ENCODE measurements at places on chromosomes 3 and 15.

DNA sequence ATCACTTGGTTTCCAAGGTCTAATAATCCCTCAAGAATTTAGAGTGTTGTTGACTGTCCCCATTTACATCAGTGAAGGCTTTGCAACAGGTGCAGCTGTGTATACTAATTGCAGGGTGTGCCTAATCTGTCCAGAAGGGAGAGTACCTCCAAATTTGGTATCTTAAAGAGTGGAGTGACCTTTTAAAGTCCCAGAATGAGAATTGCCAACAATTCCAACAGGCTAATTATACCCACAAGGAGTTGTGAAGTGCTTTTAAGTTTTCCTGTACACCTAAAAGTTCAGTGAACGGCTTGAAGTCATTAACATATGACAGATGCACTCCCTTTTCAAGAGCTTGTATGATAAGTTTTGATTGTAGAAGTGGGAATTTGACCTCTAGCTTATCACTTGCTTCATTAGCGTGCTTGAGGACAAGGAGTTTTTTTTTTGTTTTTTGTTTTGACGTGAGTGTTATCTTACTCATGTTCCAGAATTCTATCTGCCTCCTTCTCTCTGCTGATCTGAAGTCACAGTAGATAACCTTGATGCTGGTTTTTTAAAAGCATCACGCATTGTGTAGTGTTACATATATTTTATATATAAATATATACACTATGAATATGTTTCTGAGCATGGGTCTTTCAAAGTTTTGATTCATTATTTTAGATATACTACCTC is 26.3 kb downstream of the CDIN1 start:
- DNase-seq: no peak

DNA sequence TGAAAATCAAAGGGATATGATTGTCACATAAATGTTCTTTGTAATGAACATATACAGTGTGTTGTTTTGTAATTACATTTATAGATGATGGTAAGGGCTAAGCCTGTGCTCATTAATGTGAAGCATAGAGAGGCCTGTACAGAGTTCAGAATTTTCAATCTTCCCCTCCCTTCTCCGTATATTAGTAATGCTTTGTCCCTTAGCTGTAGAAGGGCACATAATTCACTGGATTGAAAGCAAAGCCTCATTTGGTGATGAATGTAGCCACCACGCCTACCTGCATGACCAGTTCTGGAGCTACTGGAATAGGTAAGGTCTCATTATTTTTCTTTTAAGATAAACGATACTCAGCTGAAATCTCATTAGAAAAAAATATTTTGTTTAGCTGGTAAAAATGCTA is 130.2 kb downstream of the CDIN1 start:
- DNase-seq: no peak

- no peak for DNase-seq
These were observed 50.3 kb downstream of the SERPINI1 start for GRCh38 chr3:167785790-167786189.

DNA sequence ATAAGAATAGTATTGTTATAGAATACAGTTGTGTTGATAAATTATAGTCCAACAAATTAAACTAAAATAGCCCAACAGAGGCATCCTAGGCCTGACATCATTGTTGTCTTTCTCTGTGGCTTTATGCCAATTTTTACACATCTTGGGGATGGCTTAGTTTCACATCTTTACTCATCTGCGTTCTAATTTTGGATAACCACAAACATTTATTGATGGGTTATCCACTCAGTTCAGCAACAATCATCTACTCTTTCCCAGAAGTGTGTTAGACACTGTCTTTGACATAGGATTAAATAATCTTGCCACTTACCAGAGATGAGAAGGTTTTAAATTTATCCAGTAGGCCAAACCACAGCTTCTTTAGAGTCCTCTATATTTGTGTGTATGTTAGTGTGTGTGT is 120.8 kb upstream of the PHLDB2 start:
- no peak for DNase-seq

DNA sequence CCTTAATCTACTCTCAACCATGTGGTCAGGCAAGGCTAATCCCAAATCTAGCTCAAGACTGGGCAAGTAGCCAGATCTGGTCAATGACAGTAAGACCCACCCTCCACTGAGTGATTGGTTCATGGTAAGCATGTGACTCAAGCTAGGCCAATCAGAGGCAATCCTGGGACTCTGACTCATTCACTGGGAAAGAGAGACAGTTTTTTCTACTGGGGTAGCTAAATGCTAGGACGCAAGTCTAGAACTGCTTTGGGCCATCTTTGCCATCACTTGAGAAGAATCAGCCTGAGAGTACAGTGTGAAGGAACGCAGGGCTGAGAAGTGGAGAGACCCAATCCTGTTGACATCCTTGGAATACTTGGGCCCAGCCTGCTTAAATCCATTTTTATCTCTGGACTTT is 9.4 kb upstream of the RAD18 start:
- DNase-seq: no peak

GRCh38 chr3:150414959-150415358 is 6.9 kb downstream of the TSC22D2 start:
- DNase-seq: no peak

- no peak for DNase-seq
These were observed 49.1 kb downstream of the TRANK1 start for GRCh38 chr3:36895496-36896409.

DNA sequence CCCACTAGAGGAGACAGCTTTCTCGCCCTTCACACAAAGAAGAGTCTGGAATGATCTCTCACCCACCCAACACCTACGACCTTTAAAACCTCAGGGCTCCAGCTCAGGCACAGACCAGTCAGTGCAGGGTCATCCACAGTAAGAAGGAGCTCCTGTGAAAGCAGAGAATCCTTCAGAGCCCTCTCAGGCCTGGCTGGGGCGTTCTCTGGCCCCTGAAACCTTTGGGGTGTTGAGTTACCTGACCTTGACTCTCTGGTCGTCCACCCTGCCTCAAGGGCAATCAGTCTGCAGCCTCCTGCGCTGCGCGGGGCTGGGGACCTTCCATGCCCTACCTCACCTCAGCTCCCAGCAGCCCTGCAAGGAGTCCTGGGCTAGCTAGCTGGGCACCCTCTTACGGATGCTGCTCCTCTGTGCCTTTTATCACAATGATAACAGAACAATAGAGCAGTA is 106.2 kb downstream of the ADCY5 start:
- DNase-seq: no peak

DNA sequence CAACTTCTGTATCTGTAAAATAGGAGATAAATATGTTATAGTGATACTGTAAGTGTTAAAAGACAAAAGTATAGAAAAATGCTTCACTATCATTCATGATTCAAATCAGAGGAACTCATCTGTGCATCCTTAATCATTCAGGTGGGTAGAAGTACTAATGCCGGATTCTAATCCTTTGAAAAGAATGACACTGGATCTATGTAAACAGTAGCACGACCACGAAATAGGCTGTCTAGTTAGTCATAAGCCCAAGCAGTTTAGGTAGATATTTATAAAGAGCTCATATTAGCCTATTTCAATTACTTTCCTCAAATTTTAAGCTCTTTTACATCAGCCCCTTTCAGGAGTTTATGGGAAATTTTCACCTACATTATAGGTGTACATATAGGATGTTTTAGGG is 437.9 kb downstream of the SOX2 start:
- no peak for DNase-seq

DNA sequence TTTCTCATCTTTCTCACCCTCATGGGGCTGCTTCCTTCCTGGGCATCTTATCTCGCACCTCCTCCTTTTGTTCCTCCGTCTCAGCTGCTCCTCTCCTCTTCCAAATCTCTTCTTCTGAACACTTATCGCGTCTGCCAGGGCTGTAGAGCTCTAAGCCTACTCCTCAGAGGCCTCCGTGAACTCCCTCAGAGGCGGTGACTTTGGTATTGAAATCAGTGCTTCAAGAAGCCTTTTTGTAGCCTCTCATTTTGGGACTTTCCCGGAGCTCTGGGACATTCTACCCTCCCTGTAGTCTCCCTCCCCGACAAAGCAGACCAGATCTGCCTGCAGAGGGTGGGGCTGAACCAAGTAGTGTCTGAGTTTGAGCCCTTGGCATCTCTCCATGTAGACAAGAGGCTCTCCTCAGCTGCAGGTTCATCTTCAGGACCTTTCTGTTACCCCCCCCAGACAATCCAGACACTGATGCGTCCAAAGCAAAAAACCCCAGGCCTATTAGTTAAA is 17.5 kb upstream of the CPNE9 start:
- no peak for DNase-seq

- DNase-seq: no peak
These were observed 18.7 kb downstream of the TRPM1 start for GRCh38 chr15:31082771-31083369.

DNA sequence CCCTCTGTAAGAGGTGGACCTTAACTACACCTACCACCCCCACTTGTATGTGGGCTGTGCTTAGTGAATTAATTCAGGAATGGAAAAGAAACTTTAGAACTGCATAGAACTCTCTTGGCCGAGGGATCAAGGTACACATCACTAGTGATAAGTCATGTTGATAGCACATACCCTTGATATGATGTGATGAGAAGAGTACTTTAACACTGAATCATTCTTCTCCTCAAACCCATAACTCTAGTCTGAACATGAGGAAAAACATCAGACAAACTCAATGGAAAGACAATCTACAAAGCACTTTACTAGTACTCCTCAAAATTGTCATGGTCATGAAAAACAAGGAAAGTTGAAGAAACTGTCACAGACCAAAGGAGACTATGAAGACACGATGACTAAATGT is 87.6 kb downstream of the P2RY1 start:
- no peak for DNase-seq

DNA sequence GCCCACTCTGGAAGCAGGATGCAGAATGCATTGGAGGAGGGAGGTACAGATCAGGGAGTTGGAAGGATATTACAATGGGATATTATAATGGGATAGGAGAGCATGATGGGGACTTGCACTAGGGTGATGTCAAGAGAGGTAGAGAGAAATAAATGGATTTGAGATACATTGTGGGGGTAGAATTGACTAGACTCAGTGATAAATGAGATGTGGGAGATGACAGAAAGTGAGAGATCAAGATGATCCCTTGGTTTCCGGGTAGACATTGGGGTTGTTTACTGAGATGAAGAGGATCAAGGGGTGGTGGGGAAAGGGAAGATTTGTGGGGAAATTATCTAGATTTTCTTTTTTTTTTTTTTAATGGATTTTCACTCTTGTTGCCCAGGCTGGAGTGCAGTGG is 42.7 kb downstream of the BFSP2 start:
- no peak for DNase-seq

DNA sequence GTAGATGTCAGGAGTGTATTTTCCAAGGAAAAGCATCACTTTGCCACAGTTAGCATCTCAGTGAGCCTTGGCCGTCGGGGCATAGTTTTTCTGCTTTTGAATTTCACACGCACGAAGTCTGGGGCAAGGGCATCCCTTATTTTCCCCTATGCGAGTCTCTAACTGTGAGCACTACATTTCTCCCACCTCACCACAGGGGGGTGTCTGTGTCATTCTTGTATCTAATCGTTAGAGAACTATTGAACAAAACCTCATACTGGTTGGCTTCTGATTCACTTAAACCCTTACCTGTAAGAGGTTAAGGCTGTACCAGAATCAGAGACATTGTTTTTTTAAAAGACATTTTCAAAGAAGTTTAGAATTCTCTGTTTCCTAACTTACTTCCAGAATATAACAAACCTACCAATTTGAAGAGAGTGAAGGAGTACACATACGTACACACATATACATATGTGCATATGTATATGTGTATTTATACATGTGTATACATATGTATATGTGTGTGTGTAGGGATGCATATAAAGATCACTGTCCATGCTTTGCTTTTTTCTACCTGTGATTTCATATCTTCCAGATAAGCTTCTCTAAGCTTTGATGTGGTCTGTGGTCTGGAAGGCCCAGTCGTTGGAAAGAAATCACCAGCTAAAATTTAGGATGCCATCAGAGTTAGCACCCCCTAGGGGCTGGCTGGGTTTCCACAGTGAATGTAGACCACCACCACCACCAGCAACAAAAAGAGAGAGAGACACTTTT is 49.4 kb downstream of the MYZAP start:
- DNase-seq: no peak

GRCh38 chr15:40060236-40060961 is 21.4 kb upstream of the SRP14 start:
- no peak for DNase-seq

- DNase-seq: no peak
These were observed 66.1 kb upstream of the GLCE start for GRCh38 chr15:69094124-69094921.

GRCh38 chr3:171782617-171783016 is 27.7 kb downstream of the PLD1 start:
- no peak for DNase-seq

GRCh38 chr15:80564056-80564455 is 131.1 kb upstream of the ABHD17C start:
- no peak for DNase-seq

- peak; percentile 65 for DNase-seq
These were observed 54.0 kb downstream of the NR1D2 start for GRCh38 chr3:23999012-23999641.

- DNase-seq: no peak
These were observed 12.6 kb upstream of the SPPL2A start for GRCh38 chr15:50778086-50778485.

- no peak for DNase-seq
These were observed 62.8 kb downstream of the POLR2M start for GRCh38 chr15:57769266-57769665.

DNA sequence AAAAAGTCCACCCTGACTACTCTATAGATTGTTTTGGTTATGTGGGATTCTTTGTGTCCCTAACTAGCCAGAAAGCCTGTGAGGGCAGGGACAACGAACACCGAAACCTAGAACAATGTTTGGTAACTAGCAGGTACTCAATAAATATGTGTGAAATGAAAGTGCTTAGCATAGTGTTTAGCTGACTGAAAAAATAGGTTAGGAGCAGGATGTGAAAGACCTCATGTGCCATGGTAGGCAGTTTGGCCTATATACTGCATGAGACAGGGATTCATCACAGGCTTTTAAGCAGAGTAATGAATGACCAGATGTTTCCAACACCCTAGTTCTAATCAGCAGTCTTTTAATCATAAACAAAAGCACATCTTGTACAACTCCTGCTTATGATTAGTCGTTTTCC is 64.2 kb downstream of the MYO5A start:
- no peak for DNase-seq

- DNase-seq: no peak
These were observed 202.9 kb upstream of the PROK2 start for GRCh38 chr3:71987828-71988227.

GRCh38 chr15:34663101-34663500 is 79.7 kb upstream of the GOLGA8B start:
- DNase-seq: no peak

- DNase-seq: no peak
These were observed 312.5 kb downstream of the SHQ1 start for GRCh38 chr3:72535772-72536171.

DNA sequence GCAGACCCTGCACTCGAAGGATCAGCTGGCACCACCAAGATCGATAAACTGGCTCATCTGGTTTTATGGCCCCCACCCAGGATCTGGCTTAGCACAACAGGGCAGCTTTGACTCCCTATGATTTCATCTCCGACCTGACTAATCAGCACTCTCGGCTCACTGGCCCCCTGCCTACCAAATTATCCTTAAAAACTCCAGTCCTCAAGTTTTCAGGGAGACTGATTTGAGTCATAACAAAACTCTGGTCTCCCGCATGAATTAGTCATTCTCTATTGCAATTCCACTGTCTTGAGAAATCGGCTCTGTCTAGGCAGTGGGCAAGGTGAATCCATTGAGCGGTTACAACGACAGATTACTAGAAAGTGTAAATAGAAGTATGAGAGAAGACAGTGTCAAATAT is 521.9 kb upstream of the RGMA start:
- no peak for DNase-seq
